B cell (primary cell): ENCODE measurements at places on chromosomes 6 and 20. TPM values are rescaled to one million over a fixed set of nuclear protein-coding genes. Genes with fewer than 3 reads are reported as not detected.

CD109 gene
- total RNA-seq = 0.15 TPM in 2 replicates

PACSIN1 gene
- total RNA-seq = 0.20 TPM in 1 of 2 replicates, not detected in the other

FAM209B gene
- 1.9 and 2.2 TPM in 2 replicates for total RNA-seq

DNA sequence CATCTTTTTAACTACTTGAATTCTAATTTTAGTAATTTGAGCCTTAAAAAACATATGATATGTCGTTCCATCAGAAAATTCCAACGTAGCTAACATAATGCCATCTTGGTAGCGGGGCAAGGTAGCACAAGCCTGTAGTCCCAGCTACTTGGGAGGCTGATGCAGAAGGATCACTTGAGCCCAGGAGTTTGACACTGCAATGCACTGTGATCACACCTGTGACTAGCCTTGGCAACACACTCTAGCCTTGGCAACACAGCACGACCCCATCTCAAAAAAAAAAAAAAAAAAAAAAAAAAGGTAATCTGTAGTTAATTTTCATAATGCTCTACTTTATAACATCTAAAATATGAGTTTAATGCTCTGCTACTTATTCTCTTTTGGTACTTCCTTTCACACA is 6.7 kb downstream of the BCLAF1 start:
- no peak for DNase-seq

GRCh38 chr6:139423037-139423703 is 48.7 kb upstream of the CITED2 start:
- DNase-seq = no peak

HRH3 gene
- not detected in 2 replicates for total RNA-seq

- DNase-seq = peak; percentile 69
Measured at GRCh38 chr20:57622579-57623381, 2.6 kb upstream of the ZBP1 start.

FKBP1C gene
- not detected in 2 replicates for total RNA-seq

- peak; percentile 17 for DNase-seq
Measured at GRCh38 chr20:38635721-38636288, 34.2 kb downstream of the ARHGAP40 start.

DNA sequence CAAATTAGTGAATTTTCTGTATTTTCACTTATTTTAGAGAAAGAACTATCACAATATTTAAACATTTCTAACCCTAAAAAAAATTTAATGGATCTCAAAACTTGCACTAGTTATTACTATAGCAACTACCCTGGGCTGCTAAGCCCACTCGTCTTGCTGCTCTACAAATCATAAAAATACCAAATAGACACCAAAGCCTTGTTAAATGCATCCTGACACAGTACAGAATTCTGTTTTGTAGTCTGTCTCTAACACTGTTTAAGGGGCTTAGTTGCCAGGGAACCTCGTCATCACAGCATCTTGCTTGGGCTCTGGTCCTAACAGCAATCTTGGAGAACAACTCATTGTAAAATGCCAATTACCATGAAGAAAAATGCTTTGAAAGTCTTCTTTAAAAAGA is 56.9 kb upstream of the MBOAT1 start:
- no peak for DNase-seq

DNA sequence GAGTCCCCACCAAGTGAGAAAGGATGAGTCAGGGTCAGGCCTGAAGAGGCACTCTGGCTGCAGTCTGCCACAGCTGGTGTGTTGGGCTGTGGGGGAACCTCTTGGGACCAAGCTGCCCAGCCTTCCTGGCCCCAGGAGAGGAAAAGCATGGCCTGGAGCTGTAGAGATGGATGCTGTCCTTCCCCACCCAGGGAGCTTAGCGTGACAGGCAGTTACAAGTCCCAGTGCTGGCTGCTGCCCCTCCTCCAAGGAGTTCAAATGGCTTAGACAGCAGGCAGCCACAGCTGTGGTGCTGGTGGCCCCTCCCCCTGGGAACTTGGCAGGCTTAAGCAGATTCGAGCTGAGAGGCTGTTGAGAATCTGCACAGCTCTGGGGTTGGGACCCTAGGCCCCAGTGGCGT is 253.2 kb downstream of the PLCB1 start:
- no peak for DNase-seq

DNA sequence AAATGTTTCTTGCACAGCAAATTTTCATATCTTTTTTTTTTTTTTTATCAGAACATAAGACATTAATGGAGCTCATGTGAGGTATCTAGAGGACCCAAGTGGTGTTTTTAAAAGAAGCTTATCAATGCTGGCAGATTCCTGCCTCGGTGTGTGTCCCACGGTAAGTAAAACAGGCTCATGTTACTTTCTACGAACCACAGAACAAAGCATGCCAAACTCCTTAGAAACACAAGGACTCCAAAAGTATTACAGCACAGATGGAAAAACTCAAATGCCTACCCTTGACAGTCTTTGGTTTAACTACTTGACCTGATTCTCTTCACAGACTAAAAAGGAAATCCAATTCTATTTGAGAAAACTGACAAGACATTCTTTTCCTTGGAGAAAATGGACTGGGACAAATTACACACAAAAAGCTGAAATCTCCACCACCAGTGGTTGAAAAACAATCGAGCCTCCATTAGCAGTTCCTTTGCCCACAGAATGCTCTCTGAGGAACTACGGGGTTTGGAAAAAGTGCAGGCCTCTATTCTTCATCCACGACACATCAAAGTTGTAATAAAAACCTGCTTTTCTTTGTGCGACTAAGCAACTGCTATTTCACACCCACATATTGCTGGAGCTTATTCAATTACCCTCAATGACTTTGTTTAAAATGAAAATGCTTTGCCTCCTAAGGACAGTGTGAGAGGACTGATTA is 5.4 kb downstream of the METTL24 start:
- DNase-seq = no peak

DNA sequence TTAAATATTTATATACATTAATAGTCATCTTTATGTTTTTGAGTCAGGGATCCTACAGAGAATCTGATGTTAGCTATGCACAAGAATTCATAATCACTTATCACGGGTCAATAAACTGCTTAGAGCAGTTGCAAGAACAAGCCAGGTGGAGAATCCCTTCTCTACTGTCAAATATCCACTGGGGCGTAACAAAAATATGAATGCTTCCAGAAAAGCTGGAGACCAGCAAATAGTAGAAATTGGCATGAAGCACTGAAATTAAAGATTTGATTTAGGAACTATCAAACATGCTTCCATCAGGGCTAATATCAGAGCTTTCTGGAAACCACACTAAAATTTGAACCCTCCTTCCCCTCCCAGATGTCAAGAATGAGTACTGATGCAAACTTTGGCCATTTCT is 37.3 kb downstream of the ADGRG6 start:
- DNase-seq = no peak

GRCh38 chr6:25010176-25010575 is 74.4 kb upstream of the RIPOR2 start:
- no peak for DNase-seq

DNA sequence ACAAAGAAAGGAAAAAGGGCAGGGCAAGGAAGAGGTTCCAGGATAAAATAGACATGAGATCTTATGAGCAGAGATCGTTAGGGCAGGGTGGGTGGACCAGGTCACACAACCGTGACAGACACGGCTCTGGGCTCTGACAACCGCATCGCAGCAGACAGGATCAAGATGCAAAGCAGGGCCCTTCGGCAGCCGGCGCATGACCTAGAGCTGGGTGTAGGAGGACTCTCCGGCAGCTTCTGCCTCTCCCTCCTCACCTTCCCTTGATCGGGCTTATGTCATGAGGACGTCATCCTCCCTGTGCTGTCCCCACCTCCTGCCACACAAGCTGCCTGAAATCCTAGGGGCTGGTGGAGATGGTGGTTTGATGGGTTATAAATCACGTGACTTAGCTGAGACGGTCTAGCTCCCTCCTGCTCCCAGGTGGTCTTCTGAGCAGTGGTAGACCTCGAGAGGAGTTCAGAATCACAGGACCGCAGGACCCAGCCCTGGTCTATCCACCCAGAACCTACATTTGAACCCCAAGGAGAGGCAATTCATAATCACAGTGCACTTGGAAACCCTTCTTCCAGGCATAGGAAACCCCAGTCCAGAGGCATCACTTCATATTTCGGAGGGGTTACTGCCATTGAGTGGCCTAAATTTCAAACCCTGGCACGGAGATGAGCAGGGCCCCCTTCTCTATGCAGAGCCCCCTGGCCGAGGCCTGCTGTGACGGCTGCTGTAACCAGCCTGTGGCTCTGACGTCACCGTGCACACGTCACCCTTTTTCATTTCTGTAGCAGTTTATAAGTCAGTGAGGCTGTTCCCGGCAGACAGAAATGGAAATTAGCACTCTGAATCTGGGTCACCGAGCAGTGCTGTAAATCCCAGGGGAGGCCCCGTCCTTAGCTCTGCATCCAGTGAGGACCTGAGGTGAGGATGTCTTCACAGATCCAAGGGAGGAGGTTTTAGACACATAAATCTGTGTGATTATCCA is 8.7 kb upstream of the CCR6 start:
- peak; percentile 98 for DNase-seq

DNA sequence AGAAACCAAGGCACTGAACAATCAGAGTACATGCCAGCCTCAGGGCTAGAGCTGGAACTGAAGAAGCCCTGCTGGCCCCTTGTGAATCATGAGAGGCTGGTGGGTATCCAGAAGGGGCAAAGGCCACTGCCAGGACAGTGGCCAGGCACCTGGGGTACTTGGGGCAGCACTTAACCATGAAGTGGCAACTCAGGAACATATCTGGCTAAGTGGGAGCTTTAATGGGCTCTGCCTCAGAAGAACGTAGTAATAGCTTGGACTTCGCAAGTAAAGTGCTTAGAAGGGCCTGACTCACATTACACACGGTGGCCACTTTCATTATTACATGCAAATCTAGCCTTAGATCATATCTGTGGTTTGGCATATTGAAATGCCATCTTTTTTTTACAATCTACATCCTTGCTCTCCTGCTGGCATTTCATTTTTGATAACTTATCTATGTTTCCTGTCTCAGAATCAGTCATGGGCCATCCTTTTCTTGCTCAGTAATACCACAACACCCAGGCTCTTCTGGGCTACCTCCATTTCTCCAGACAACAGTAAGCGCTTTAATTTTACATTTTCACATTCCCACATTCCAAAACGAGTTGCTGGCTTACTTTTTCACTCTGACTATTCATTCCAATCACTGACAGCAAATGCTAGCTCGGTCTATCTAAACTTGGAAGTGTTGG is 21.6 kb downstream of the NAPB start:
- no peak for DNase-seq

- DNase-seq = no peak
Measured at GRCh38 chr6:146546443-146547043, 2.9 kb downstream of the RAB32 start.

DNA sequence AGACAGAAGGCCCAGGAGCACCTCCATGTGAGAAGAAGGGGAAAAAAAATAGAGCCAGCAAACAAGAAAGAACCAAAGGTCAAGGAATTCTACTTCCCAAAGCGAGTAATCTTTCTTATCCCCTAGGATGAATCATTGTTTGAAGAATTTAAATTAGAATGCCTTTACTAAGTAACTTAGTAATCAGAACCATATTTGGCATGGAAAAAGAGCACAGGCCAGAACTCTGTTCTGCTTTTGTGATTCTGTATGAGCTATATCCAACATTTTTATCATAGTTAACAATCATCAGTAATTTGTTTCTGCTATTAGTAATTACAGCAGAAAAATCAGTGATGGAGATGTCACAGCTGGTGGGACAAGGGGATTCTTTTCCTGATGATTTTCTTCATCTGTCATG is 228.8 kb upstream of the FAM83B start:
- no peak for DNase-seq

DNA sequence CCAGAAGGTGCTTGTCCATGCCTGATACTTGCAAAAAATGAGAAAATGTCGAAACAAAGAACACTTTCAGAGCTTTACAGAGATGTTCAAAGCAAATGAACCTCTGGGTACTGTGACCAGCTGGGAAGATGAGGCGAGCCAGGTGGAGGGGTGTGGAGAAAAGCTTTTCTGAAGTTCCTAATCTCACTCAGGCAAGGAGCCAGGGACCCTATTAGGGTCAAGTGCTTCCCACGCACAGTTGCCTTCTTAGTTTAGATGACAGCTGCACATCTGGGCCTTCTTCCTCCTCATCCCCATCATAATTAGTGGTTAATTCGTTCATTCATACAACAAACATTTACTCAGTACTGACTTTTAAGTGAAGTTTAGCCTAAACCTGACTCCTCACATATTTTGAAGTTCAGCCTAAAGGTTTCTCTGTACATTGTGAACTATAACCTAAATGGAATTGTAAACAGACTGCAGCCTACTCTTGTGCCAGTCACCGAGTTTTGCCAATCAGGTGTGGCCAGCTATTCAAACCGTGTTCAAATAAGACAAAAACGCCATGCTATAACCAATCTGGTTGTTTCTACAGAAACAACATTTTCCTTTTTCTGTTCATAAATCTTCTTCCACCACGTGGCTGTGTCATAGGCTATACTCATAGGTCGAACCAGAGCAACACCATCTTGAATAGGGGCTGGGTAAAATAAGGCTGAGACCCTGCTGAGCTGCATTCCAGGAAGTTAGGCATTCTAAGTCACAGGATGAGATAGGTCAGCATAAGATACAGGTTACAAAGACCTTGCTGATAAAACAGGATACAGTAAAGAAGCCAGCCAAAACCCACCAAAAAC is 19.3 kb upstream of the AHCY start:
- DNase-seq = no peak

GRCh38 chr6:1607516-1608221 is 2.0 kb upstream of the FOXC1 start:
- DNase-seq = peak; percentile 69

- DNase-seq = no peak
Measured at GRCh38 chr6:18078866-18079265, 43.6 kb downstream of the NHLRC1 start.

DNA sequence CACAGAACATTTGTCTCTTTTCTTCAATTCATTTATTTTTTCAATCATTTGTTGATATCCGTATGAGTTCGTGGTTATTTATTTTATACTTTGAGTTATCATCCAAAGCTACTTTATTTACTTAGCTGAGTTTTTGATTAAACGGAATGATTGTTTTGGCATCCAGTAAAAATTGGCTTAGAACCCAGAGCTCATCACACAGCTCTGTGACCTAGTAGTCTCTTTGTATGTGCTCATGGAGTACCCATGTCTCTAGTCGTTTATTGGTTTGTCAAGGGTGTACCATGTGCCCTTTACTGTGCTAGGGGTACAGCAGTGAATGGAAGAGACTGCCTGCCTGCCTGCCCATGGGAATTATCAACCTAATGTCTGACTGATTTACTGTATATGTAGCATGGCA is 142.2 kb downstream of the MYLK4 start:
- no peak for DNase-seq

TP53TG5 gene
- total RNA-seq = not detected in 2 replicates

PRSS16 gene
- total RNA-seq = 2.0 and 2.4 TPM in 2 replicates

DNA sequence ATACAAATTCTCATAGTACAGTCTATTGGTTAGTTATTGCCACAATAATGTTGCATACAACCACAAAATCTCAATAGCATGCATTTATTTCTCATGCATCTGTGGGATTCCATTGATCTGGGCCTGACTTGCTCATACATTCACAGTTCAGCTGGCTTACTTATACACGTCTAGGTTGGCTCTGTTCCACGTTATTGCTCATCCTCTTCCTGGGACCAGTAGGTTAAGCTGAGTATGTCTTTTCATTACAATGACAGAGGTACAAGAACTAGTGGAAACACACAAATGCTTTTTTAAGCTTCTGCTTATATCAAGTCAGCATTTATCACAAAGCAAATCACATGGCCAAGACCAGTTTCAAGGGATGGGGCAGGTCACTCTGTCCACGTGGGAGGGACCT is 485.3 kb upstream of the BTBD3 start:
- no peak for DNase-seq

- DNase-seq = no peak
Measured at GRCh38 chr6:112906726-112907125, 559.6 kb downstream of the RFPL4B start.

TMEM74B gene
- 0.42 and 0.73 TPM in 2 replicates for total RNA-seq
